ENCODE measurements at places on chromosomes 4 and X.

DNA sequence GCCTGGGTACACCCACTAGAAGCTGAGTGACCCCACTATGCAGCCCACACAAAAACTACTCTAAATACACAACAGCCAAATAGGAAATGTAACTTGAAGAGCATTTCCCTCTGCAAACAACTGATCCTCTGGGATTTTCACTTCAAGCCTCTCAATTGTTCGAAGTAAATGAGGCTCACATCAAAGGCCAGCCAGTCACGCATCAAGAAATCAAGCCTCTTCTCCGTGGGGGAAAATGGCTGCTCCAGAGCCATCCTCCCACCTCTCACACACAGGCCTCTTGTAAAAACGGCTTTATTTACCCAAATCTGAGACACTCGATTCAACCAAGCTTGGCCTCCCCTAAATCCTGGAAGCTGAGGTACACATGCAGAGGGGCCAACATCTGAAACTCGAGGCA, 14.3 kb downstream of the PCDH19 start:
- no peak for DNase-seq

DNA sequence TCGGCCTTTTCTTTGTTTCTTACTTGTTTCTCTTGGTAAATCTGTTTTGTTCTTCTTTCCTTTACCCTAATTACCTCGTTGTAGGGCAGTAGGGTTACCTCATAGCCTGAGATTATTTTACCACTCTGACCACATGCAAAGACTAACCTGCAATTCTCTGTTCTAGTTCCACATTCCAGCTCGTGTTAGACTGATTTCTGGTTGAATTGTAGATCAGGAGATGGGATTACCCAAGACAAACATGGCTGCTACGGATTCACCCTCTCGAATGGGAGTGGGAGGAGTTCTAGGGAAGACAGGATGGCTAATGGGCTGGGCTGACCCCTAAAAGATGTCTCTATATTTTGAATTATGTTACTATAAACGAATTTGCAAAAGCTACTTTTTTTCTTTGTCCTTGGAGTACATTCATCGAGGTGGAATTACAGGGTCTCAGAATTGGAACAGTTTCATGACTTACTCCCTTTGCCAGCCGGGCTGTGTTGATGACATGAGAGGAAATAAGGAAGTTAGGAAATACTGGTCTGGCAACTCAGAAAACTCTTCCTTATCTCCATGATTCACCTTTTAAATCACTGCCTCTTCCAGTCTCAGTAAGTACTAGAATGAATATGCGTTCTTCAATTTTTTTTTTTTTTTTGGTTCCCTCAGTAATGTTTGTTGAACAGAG, 36.7 kb upstream of the FBXW7 start:
- DNase-seq = no peak

- DNase-seq = no peak
Observed at GRCh38 chr4:113106108-113106507, 56.7 kb downstream of the ANK2 start.

DNA sequence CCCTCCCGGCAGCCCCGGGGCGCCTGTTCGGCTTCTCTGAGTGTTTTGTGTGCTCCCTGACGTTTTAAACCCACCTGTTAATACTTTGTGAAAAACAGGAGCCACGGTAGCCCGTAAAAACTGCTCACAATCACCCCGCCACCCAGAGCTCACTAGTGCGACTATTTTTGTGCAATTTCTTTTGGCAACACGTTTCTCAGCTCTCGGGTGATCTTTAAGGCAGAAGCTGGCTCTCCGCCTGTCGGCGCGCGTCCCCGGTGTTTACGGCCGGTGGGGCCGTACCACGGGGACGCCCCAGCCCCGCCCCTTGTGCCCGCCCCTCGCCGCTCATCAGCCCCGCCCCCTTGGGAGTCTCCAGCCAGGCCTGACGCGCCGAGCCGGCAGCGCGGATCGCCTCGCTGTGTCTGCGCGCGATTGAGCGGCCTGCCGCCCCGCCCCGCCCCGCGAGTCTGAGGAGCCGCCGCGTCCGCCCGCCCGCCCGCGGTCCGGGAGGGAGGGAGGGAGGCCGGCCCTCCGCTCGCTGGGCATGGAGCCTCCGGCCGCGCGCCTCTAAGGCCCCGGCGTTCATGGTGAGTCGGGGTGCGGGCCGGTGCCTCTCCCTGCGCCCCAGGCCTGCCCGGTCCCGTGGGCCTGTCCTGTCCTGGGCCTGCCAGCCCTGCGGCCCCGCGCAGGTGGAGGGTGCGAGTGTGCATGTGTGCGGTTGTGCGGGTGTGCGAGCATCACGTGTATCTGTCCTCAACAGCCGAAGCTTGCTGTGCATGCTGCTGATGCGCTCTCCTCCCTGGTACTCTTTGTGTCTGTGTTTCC, 56.2 kb upstream of the TADA2B start:
- peak; percentile 88 for DNase-seq

DNA sequence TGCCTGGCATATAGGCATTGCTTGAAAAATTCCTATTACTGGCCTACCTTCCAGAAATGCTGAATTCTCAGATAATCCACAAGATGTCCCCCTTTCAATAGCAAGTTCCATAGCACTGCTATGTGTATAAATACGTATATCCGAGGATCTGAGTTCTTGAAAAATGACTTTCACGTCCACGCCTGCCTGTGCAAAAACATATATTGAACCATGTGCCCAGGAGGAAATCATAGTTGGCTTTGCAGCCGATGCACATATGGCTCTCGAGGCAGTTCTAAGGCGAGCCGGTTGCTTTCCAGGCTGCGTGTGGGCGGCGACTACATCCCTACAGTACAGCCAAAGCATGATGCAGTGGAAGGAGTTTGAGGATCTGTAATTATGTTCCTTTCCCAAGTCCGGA, 55.4 kb upstream of the ESX1 start:
- no peak for DNase-seq

DNA sequence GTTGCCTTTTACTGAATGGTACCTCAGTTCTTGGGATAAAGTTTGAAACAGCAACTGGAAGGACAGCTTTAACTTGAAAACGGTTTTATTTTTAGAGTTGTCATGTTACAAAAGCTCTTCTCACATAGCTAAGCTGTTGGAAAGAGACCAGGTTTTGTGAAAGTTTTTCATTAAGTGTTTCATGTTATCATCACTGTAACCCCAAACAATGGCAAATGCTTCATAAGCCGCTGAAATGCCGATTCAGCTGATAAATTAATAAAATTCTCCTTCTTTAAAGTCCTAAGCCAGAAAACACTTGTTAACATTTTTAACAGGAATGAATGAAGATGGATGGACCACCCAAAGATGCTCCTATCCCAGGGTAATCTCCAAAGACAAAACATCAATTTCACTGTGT, 76.1 kb upstream of the IRF2 start:
- no peak for DNase-seq
